ENCODE measurements at places on chromosomes 12 and 14.

GRCh38 chr12:104792570-104792969 lies 165.5 kb downstream of the SLC41A2 start:
- DNase-seq: no peak
- H3K4me3 ChIP-seq: no peak overlapping the region
- no peaks in the 10 kb centered on the region for H3K36me3 ChIP-seq
- peaks cover 8% of the 10 kb centered on the region for H3K4me1 ChIP-seq
- H3K27me3 ChIP-seq: no peaks in the 10 kb centered on the region

GRCh38 chr12:41940571-41940970 lies 204.1 kb downstream of the GXYLT1 start:
- H3K4me1 ChIP-seq: no peaks in the 10 kb centered on the region
- H3K4me3 ChIP-seq: no peak overlapping the region
- no peaks in the 10 kb centered on the region for H3K27me3 ChIP-seq
- H3K36me3 ChIP-seq: no peaks in the 10 kb centered on the region

DNA sequence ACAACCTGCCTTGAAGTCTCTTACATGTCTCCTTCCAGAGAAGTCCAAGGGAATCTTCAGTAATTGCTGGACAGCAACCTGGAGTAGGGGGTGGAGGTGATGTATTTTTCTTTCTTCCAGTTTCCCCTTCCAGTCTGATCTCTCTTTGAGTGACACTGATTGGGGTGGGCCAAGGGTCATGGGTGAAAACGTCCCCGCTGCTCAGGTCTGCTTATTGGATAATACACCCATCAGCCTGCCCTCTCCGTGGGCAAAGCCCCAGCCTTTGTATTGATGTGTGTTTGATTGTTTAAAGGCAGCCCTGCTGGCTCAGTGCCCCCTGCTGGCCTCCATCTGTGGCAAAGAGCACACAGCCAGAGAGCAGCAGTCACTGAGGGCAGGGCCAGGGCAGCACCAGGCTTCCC lies 35.7 kb upstream of the ATP2A2 start:
- no peak overlapping the region for H3K4me3 ChIP-seq
- no peak for DNase-seq
- H3K27ac ChIP-seq: no peak overlapping the region
- no peaks in the 10 kb centered on the region for H3K36me3 ChIP-seq
- H3K27me3 ChIP-seq: no peaks in the 10 kb centered on the region

DNA sequence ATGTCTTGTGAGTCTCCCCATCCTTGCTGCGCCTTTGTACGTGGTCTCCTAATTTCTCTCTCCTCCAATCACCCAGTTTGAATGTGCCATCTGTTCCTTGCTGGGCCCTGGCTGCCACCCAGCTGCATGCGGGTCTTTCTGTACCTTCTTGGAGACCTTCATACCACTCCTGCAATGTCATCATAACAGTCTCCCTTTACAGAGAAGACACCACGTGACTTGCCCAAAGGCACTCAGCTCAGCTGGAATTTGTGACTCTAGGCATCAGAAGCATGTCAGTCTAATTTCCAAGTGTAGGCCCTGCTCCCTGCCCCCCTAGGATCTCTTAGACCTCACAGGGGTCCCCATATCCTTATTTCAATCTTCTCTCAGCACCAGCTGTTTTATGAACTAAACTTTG lies 284.2 kb downstream of the TTC8 start:
- H3K27me3 ChIP-seq: no peaks in the 10 kb centered on the region
- H3K4me3 ChIP-seq: no peak overlapping the region

GRCh38 chr14:52998376-52999015 lies 47.6 kb upstream of the FERMT2 start:
- H3K4me1 ChIP-seq: no peaks in the 10 kb centered on the region
- no peaks in the 10 kb centered on the region for H3K36me3 ChIP-seq
- H3K27me3 ChIP-seq: no peaks in the 10 kb centered on the region
- H3K4me3 ChIP-seq: no peak overlapping the region
- no peak overlapping the region for H3K27ac ChIP-seq

GRCh38 chr12:71760471-71760870 lies 5.8 kb downstream of the RAB21 start:
- DNase-seq: no peak
- H3K27ac ChIP-seq: no peak overlapping the region
- no peaks in the 10 kb centered on the region for H3K36me3 ChIP-seq
- no peaks in the 10 kb centered on the region for H3K27me3 ChIP-seq

DNA sequence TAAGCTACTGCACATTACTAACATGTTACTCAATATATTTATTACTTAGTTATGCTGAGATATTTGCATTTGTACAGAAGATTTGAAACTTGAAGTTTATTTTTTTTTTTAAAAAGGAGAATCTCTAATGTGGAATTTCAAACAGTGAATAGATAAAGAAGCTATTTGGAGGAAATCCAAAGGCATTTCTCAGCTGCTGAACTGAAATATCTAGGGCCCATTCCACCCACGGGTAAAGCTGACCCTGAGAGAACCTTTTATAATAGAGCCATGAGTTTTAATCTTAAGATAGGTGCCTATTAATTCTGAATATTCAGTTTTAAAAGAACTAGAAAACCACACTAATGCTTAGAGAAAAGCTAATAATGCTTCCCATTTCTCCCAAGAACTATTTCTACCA lies 225.4 kb upstream of the CAND1 start:
- H3K27ac ChIP-seq: no peak overlapping the region
- no peak for DNase-seq
- no peaks in the 10 kb centered on the region for H3K36me3 ChIP-seq
- H3K27me3 ChIP-seq: no peaks in the 10 kb centered on the region
- H3K4me1 ChIP-seq: peaks cover 11% of the 10 kb centered on the region

DNA sequence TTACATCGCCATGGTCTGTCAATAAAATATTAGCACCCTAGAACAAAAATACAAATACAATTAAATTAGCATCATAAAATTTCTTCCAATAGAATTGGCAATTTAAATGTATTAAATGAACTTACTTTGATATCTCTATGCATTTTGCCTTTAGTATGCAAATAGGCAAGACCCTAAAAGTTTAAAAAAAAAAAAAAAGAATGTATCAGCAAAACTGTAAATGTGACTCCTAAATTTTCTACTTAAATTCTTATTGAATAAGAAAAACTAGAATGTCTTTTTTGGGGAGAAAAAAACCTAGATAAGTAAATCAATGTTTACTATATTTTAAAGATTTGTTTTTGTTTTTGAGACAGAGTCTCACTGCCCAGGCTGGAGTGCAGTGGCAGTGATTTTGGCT lies 56.2 kb downstream of the MAP4K5 start:
- H3K36me3 ChIP-seq: no peaks in the 10 kb centered on the region
- no peaks in the 10 kb centered on the region for H3K27me3 ChIP-seq
- no peaks in the 10 kb centered on the region for H3K4me1 ChIP-seq
- no peak overlapping the region for H3K27ac ChIP-seq
- no peak for DNase-seq

- H3K27ac ChIP-seq: no peak overlapping the region
- H3K36me3 ChIP-seq: no peaks in the 10 kb centered on the region
- no peak overlapping the region for H3K4me3 ChIP-seq
- no peaks in the 10 kb centered on the region for H3K4me1 ChIP-seq
- no peak for DNase-seq
These were observed 29.5 kb upstream of the EML1 start for GRCh38 chr14:99763527-99764221.

DNA sequence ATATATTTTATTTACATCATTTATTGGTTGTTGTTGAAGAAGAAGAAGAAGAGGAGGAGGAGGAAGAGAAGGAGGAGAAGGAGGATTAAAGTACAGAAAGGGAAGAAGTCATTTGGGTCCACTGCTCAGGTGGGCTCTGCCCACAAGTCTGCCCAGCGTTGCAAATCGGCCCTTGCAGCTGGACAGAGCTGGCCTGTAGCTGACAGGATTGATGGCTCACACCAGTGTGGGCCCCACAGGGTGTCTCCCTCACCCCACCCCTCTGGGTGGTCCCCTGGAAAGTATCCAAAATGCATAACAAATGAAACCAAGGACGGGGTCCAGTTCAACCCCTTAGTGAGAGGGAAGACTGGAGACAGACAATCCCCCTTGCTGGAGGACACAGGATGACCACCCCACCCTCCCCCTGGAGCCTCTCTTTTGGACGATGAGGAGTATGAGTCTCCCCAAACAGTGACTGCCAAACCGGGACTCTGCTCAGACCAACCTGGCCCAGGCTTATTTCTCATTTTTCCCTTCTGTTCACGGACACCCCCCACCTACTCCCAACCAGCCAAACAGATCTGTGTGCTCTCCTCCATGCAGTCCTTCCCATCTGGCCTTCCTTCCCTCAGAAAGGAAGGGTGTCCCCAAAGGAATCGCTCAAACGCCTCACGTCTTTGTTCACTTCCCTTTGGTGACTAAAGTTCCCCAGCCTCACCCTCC lies 17.7 kb downstream of the DPF3 start:
- no peak overlapping the region for H3K27ac ChIP-seq
- no peak for DNase-seq
- H3K36me3 ChIP-seq: no peaks in the 10 kb centered on the region
- no peaks in the 10 kb centered on the region for H3K4me1 ChIP-seq
- H3K4me3 ChIP-seq: no peak overlapping the region

DNA sequence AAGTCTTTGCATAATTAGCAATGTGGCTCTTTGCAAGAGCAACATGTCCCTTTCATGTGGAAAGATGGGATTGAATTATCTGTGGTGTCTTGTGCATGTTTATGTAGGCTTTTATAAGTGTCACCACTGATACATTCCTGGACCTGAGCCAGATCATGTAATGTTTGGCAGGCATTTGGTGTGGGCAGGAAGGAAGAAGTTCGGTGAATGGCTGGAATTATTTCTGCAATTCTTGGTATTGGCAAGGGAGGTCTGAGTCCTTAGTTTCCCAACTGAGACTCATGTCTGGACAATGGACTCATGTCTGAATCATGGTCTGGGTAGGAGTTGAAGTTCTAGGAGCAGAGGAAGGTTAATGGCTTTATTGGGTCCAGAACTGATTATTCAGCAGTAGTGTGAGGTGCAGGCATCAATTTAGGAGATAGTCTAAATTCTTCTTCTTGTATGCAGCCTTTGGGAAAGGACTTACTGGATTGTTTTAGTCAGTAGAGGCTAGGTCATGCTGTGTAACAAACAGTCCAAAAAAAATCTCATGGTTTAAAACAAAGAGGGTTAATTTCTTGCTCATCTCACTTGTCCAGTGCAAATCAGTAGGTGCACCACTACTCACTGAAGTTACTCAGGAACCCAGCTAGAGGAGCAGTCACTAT lies 186.5 kb upstream of the LHX5 start:
- no peak overlapping the region for H3K27ac ChIP-seq
- no peak overlapping the region for H3K4me3 ChIP-seq
- H3K27me3 ChIP-seq: no peaks in the 10 kb centered on the region
- no peaks in the 10 kb centered on the region for H3K4me1 ChIP-seq
- DNase-seq: no peak

DNA sequence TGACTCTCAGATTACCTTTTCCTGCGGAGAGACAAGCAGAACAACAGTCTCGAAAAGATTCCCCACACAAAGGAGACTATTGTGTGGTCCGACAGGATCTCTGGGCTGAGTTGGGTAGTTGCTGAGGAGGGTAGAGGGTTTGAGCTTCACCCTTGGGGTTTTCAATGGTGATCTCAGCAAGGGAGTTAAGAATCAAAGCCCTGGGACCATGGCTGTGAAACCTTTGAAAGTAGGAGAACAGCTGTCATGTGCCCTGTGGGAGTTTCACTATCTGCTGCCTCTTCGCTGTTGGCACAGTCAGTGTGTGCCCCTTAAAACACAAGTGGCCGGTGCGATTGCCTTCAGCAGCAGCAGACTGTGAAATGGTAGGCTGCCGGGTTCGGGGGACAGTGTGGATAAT lies 14.2 kb upstream of the PLEK2 start:
- H3K27me3 ChIP-seq: no peaks in the 10 kb centered on the region
- no peaks in the 10 kb centered on the region for H3K36me3 ChIP-seq
- peak; percentile 62 for DNase-seq
- no peak overlapping the region for H3K4me3 ChIP-seq
- H3K27ac ChIP-seq: no peak overlapping the region
- peaks cover 17% of the 10 kb centered on the region for H3K4me1 ChIP-seq

DNA sequence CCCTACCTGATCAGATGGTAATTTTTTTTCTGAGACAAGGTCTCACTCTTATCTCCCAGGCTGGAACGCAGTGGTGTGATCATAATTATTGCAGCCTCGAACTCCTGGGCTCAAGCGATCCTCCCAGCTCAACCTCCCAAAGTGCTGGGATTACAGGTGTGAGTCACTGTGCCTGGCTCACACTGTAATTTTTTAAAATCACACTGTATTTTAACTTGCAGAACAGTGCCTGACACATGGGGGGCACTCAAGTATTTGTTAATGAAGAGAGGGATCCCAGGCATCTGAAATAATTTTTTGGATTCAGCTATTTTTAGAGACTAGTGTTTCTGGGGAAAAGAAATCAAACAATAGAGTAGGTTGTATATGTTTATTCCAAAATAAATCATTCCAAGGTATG lies 21.7 kb downstream of the LIMA1 start:
- no peak overlapping the region for H3K27ac ChIP-seq
- H3K36me3 ChIP-seq: no peaks in the 10 kb centered on the region
- DNase-seq: no peak
- no peak overlapping the region for H3K4me3 ChIP-seq
- no peaks in the 10 kb centered on the region for H3K27me3 ChIP-seq

DNA sequence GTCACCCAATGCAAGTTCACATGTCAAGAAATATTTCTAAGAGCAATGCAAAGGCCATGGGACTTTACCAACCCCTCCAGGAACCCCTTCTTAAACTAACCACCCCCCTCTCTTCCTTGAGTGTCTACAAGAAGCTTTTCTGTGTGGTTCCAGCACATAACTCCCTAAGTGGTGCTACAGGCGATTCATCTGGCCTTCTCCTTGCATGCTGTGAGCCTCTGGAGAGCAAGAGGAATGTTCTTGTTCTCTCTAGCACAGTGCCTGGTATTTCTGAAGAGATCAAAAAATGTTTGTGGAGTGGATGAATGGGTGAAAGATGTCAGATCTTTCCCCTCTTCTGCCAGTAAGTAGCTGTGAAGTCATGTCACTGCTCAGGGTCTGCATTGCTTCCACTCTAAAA lies 5.9 kb upstream of the RNASE12 start:
- no peak overlapping the region for H3K4me3 ChIP-seq
- H3K27ac ChIP-seq: no peak overlapping the region
- no peaks in the 10 kb centered on the region for H3K27me3 ChIP-seq
- no peak for DNase-seq
- H3K4me1 ChIP-seq: no peaks in the 10 kb centered on the region

GRCh38 chr12:92488735-92489134 lies 214.1 kb upstream of the PLEKHG7 start:
- no peaks in the 10 kb centered on the region for H3K27me3 ChIP-seq
- no peak overlapping the region for H3K27ac ChIP-seq
- no peak overlapping the region for H3K4me3 ChIP-seq
- DNase-seq: no peak
- no peaks in the 10 kb centered on the region for H3K36me3 ChIP-seq
- H3K4me1 ChIP-seq: no peaks in the 10 kb centered on the region
